ENCODE measurements at places on chromosomes 12 and 14. TPM values are rescaled to one million over a fixed set of nuclear protein-coding genes. Genes with fewer than 3 reads are reported as not detected.

Gene LGR5
- polyA plus RNA-seq: 23.0 TPM

DNA sequence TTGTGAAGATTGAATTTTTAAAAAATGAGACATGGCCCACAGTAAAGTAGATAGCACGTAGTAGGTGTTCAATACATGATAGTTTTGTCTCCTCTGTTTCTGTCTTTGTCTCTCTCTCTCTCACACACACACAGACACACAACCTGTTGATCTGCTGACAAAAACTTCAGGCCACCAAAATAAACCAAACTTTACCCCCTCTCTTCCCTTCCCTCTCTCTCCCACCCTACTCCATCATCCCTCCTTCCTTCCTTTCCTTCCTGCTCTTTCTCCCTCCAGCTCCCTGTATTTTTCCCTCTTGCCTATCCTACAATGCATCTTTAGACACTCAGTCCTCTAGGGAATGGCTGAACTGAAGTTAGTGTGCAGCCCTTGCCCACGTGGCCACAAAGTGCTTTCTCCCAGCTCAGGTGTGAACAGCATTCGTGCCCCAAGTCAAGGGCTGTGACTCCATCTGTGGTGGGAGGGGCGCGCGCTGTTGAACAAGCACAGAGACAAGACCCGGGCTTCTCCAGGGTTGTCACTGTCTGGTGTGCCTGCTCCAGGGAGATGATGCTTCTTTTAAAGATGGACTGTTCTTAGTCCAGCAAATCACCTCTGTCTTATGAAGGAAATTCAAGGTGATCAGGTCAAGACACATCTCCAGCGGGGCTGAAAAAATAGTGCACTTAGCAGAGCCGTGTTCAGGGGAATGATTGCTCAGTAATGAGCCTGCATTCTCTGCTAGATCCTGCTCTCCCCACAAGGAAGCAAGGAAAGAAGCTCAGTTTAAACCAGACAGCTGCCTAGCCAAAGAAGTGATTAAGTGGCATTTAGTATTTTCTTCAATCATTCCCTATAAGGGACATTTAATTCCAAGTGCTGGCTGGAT, 75.3 kb downstream of the WSCD2 start:
- DNase-seq: no peak

- DNase-seq: no peak
Measured at GRCh38 chr14:81805785-81806184, 272.1 kb upstream of the SEL1L start.

GRCh38 chr12:47276621-47277309, 197.0 kb upstream of the AMIGO2 start:
- peak; percentile 7 for DNase-seq

DNA sequence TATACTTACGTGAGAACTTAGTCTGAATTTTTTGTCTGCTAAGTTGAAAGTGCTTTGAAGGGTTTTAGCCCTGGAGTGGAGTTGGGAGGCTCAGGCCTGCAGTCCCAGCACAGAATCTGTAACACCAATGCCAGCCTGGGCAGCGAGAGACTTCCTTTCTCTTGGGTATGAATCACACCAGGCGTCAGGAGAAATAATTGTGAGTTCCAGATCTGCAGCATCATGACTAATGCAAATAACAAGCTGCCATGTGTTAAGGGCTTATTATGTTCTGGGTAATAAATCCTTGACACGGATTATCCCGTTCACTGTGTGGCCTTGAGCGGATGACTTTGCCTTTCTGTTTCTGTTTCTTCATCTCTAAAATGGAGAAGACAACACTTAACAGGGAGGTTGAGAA, 70.6 kb downstream of the B4GALNT3 start:
- no peak for DNase-seq

Gene SMIM41
- 0.73 TPM for polyA plus RNA-seq

GRCh38 chr14:31947076-31947475, 130.0 kb upstream of the ARHGAP5 start:
- no peak for DNase-seq

Gene FOXM1
- 40.9 TPM for polyA plus RNA-seq

- no peak for DNase-seq
Measured at GRCh38 chr12:127632461-127632860, 634.5 kb upstream of the TMEM132C start.

Gene FBLN5
- polyA plus RNA-seq: 166 TPM

DNA sequence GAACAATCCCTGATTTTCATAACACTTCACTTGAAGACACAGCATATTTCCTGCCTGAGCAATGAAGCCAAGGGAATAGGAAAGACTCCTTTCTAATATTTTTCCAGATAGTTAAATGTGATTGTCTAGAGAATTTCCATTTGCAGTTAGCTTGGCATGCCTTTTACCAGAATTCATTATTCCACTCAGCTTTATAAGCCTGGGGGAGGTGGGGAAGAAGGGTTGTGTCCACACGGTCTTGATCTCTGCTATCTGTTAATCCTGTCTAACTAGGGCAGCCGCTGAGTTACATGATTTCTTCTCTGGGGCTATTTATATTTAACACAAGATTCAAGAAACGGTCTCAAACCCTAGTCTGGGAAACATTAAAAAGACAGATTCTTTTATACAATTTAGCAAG, 146.6 kb upstream of the FSCB start:
- DNase-seq: no peak

DNA sequence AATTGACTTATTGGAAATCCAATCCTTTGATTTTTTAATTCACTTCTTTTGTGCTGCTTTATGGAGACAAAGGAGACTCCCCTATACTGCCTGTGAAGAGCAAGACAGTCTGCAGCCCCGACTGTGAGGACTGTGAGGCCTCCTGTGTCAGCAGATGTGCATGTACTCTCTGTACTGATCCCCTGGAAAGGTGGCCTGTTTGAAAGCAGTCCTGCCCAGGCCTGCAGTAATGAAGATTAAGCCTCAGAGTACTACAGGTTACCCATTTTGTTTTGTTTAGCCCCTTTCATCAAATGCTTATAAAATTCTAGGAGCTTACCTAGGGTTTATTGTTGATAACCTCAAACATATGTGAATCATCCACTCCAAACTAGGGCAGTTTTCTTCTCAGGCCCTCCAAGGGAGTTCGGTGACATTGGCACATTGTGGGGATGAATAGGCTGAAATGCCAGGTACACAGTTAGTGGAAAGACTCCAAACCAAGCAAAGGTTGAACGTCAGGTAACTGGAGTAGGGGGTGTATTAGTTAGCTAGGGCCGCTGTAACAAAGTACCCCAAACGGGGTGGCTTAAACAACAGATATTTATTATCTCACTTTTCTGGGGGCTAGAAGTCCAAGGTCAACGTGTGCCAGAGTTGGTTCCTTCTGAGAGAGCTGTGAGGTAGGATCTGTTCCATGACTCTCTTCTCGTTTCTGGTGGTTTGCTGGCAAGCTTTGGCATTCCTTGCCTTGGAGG, 208.7 kb upstream of the BCL2L14 start:
- DNase-seq: no peak

DNA sequence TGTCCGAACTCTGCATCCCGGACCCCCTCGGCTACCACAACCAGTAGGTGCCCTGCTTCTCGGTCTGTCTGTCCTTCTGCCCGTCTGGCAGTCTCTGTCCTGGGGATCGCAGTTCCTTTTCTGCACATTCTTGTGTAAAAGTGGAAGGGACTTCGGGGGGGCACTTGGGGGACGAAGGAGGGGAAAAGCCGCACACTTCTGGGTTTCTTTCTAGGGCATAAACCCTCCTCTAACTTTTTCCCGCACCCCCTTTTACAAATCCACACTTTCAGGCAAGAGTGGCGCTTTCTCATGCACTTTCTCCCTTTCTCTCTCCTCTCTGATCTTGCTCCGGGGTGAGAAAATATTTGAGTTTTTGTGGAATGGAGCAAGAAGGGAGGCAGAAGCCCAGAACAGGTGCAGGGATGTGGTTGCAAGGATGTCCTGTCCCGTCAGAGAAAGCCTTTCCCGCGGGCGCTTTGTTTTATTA, 506 bp downstream of the ESRRB start:
- DNase-seq: no peak

Gene RIN3
- polyA plus RNA-seq: 6.9 TPM

DNA sequence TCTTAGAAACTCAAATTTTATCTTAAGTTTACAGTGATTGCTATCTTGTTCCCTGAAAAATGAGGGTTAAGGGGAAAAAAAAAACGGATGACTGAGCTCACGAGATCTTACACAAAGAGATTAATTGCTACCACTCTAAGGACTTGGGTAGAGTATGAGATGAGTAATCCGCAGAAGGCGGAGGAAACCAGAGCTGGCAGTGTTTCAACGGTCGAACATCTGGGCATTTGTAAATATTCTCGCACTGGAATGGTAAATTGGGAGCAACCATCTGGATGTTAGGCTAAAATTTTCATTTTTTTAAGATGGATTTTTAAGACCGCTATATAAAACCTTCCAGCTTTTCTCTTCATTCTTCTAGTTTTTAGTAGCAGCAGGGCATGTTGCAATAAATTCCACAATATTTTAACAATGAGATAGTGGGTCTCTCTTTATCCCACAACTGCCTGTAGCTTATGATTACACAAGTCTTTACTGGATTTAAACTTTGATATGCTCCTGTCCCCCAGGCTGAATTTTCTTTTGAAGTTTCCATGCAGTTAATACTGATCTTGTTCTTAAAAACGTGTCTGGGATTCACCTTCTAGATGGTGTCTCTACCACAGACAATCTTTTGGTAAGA, 1324.1 kb downstream of the AACS start:
- no peak for DNase-seq

Gene BICDL1
- polyA plus RNA-seq: 37.8 TPM

DNA sequence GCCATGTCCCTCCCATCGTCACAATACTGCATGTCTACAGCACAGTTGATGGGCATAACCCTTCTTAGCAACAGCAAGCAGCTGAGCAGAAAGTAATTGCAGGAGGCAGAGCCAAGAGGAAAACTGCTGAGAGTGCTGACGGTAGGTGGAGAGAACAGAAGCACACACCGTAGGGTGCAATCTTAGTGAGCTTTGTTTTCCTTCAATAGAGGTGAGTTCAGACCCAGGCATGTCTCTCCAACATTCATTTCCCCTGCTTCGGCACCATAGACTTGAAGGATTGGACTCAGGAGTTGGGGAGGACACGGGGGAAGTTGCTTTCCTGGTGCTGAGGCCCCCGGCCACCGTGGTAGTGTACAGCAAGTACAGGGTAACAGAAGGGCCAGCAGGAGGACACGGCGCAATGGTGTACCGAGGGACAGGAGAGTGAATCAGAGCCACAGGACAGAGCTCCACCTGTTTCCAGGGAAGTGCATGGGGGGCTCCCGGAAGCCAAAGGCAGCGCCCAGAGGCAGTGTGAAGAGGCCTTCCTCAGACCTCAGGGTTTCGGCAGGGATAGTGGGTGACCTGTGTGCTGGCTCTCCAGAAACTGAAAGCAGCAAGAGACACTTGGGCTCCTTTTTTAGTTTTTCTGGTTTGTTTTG, 36.3 kb upstream of the SINHCAF start:
- DNase-seq: no peak

- DNase-seq: no peak
Measured at GRCh38 chr12:10563002-10563401, 50.4 kb downstream of the MAGOHB start.

- no peak for DNase-seq
Measured at GRCh38 chr12:125100551-125101434, 35.6 kb downstream of the AACS start.

GRCh38 chr12:94712815-94713515, 62.6 kb upstream of the TMCC3 start:
- peak; percentile 34 for DNase-seq

Gene IFNG-AS1
- not detected for polyA plus RNA-seq

Gene RFX4
- polyA plus RNA-seq: 0.17 TPM

DNA sequence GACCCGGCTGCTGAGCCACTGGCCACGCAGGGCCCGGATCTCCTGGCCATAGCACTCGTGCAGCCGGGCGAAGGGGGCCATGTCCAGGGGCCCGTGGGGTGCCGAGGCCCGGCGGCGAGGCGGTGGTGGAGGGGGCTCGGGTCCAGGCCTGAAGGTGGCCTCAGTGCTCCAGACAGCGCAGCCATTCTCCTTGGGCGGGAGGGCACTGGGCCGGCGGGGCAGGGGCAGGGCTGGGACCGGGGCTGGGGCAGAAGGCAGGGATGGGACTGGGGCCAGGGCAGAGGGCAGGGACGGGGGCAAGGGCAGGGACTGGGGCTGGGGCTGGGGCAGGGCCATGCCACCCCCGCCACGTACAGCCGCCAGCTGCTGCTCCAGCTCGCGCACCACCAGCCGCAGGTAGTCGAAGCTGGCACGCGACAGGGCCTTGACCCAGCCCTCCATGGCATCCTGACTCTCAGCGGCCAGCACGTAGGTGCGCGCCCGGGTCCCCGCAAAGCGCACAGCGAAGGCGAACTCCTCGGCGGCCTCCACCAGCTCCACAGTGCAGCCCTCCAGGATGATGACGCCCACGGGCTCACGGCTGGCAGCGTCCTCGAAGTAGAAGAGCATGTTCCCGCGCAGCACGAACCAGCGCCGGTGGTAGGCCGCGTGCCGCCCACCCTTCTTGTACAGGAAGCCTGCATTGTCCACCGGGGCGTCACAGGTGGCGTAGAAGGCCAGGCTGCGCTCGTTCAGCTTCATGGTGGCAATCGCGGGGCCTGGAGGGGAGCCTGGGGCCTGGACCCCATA, 6.0 kb downstream of the PHETA1 start:
- no peak for DNase-seq

- no peak for DNase-seq
Measured at GRCh38 chr14:67331368-67332125, 28.1 kb downstream of the ATP6V1D start.

Gene MAP3K9
- 5.4 TPM for polyA plus RNA-seq

- DNase-seq: no peak
Measured at GRCh38 chr12:96810477-96810876, 96.6 kb upstream of the NEDD1 start.

Gene RNASE2
- polyA plus RNA-seq: 1.3 TPM

GRCh38 chr12:48266826-48267225, 63.7 kb upstream of the OR10AD1 start:
- DNase-seq: no peak

Gene COCH
- 3.3 TPM for polyA plus RNA-seq

DNA sequence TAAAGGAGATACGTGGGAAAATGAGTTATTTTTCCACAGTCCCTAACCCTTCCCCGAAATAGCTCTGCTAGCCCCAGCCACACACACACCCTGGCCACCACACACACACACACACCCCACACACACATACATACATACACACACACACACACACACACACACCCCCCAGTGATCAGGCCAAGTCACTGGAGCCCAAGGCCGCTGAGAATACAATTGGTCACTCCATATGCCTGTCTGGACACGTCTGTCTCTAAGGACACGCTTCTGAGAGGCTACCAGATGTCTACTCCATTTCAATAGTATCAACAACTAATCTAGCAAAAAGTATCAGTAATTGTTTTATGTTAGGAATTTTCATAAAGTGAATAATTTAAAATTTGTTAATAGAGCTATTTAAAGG, 13.0 kb upstream of the DIABLO start:
- DNase-seq: no peak

Gene RAB5B
- polyA plus RNA-seq: 158 TPM
